Cardiac muscle cell (in vitro differentiated cells and primary cell): ENCODE measurements at places on chromosomes 13 and 19. TPM values are rescaled to one million over a fixed set of nuclear protein-coding genes. Genes with fewer than 3 reads are reported as not detected.

The ATP8B3 gene
- 3.0 and 9.2 TPM in 2 replicates for polyA plus RNA-seq

The CAPN12 gene
- polyA plus RNA-seq = 1.3 and 3.4 TPM in 2 replicates

The PRR36 gene
- 6.2 and 10.3 TPM in 2 replicates for polyA plus RNA-seq

The NCCRP1 gene
- 10.0 and 17.5 TPM in 2 replicates for polyA plus RNA-seq

The RGS9BP gene
- polyA plus RNA-seq = 1.1 TPM in 1 of 2 replicates, not detected in the other

The IGFL4 gene
- polyA plus RNA-seq = 0.26 and 0.67 TPM in 2 replicates

The CEACAM4 gene
- not detected in 2 replicates for polyA plus RNA-seq

The STOML3 gene
- polyA plus RNA-seq = not detected in 2 replicates

The ZNF470 gene
- 7.5 and 10.0 TPM in 2 replicates for polyA plus RNA-seq

The TNFRSF19 gene
- polyA plus RNA-seq = 91.3 and 124 TPM in 2 replicates

The CYP4F22 gene
- not detected in 2 replicates for polyA plus RNA-seq

The CYP4F11 gene
- not detected in 2 replicates for polyA plus RNA-seq

The SLC10A2 gene
- not detected in 2 replicates for polyA plus RNA-seq

The TSSK6 gene
- polyA plus RNA-seq = 0.60 and 1.5 TPM in 2 replicates

The ODAD3 gene
- polyA plus RNA-seq = 3.4 and 5.1 TPM in 2 replicates

The ZNF90 gene
- polyA plus RNA-seq = 7.6 and 8.1 TPM in 2 replicates

The RASGRP4 gene
- polyA plus RNA-seq = 0.35 TPM in 1 of 2 replicates, not detected in the other

The CYSLTR2 gene
- polyA plus RNA-seq = 0.48 TPM in 1 of 2 replicates, not detected in the other

The ZNF682 gene
- 16.8 and 18.3 TPM in 2 replicates for polyA plus RNA-seq

The ZNF566 gene
- 5.2 and 13.2 TPM in 2 replicates for polyA plus RNA-seq

The PDCD2L gene
- 14.9 and 25.5 TPM in 2 replicates for polyA plus RNA-seq

The CEACAM21 gene
- polyA plus RNA-seq = 2.2 and 5.0 TPM in 2 replicates

The RAB8A gene
- polyA plus RNA-seq = 87.3 and 93.8 TPM in 2 replicates

The CEACAM20 gene
- polyA plus RNA-seq = not detected in 2 replicates

The LSR gene
- 77.0 and 91.9 TPM in 2 replicates for polyA plus RNA-seq

The ZNF136 gene
- 3.9 and 7.9 TPM in 2 replicates for polyA plus RNA-seq

The LGALS14 gene
- not detected in 2 replicates for polyA plus RNA-seq

The HNRNPM gene
- 106 and 246 TPM in 2 replicates for polyA plus RNA-seq

The RYR1 gene
- 0.71 and 3.5 TPM in 2 replicates for polyA plus RNA-seq

The HNRNPA1L2 gene
- 7.1 and 7.4 TPM in 2 replicates for polyA plus RNA-seq
